ENCODE measurements at places on chromosomes 13 and 19.

- DNase-seq, result peak; percentile 52
Measured at GRCh38 chr19:12884926-12885748, 1.9 kb downstream of the KLF1 start.

DNA sequence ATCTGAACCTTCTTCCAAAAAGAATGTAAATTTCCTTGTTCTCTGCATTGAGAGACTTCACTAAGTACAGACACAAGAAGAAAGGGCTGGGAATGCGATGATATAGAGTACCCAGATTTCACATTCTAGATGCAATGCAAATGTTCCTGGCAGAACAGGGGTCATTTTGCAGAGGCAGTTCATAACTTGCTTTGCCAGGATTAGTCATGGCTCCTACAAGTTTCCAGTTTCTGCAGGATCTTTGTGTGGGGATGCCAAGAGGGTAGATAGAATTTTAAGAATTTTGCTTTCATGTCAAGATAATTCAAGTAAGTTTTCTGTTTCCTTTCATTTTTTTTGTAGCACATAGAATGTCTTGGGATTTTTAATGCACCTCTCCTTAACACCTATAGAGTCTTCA, 181.2 kb downstream of the FGF9 start:
- no peak for DNase-seq

GRCh38 chr13:77698201-77699058, 943 bp downstream of the SLAIN1 start:
- DNase-seq, result no peak

DNA sequence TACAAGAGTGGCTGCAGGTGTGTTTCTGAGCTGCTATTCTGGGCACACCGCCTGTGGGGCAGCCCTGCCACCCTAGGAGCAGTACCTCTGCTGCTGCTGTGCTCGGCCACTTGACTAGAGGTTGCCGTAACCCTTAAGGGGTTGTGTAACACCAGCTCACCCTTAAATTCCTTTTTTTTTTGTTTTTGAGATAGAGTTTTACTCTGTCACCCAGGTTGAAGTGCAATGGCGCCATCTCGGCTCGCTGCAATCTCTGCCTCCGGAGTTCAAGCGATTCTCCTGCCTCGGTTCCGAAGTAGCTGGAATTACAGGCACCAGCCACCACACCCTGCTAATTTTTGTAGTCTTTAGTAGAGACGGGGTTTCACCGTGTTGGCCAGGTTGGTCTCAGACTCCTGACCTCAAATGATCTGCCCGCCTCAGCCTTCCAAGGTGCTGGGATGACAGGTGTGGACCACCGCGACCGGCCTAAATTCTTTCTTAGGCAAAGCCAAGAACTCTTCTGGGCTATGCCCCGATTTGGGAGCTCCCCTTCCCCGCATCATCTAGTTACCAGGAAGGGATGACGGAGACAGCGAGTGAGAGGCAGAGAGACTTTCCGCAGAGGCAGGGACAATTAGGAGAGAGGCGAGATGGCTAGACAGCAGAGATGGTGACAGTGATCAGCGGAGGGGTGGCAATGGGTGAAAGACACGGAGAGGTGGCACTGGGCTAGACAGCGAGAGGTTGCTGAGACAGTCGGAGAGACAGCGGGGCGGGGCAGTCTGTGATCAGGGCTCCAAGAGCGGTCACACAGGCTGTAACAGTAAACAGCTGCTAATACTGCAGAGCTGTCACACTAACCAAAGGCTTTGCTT, 4.4 kb upstream of the LILRA5 start:
- DNase-seq, result no peak

- DNase-seq, result no peak
Measured at GRCh38 chr19:32924200-32924599, 47.6 kb downstream of the CEP89 start.

DNA sequence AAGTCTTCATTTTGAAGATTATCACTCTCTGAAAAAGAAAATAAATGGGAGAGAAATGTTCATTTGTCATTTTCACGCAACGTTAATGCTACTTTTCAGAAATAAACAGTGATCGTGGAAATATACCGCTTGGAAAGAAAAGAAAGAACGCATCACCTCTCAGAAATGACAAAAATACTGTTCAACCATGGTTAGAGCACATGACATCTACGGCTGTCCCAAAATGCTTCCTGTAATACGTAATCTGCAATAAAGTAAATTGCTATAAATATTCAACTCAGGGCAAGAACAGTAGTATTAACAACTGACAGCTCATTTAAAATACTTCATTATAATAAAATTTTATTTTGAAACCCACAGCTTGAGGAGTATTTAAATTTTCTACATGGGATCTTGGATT, 15.2 kb downstream of the LATS2 start:
- no peak for DNase-seq

- no peak for DNase-seq
Measured at GRCh38 chr19:33242911-33243310, 17.3 kb upstream of the SLC7A10 start.

DNA sequence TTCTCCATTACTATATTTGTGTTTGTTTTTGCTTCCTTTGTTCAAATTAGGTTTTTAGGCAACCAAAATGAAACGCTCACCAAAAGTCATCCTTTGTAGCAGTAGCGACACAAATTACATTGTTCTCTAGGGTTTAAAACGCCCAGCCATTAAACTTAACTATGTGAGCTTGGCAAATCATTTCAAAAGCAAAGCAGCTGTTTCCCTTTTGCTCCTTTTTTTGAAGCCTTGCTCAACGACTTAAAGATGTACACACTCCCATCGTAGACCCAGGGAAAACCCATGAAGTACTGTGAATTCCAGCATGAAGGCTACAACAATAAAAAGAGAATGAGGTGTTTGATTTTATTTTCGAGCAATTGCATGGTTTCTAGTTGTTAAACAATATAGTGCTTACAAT, 106.7 kb downstream of the RAP2A start:
- no peak for DNase-seq

DNA sequence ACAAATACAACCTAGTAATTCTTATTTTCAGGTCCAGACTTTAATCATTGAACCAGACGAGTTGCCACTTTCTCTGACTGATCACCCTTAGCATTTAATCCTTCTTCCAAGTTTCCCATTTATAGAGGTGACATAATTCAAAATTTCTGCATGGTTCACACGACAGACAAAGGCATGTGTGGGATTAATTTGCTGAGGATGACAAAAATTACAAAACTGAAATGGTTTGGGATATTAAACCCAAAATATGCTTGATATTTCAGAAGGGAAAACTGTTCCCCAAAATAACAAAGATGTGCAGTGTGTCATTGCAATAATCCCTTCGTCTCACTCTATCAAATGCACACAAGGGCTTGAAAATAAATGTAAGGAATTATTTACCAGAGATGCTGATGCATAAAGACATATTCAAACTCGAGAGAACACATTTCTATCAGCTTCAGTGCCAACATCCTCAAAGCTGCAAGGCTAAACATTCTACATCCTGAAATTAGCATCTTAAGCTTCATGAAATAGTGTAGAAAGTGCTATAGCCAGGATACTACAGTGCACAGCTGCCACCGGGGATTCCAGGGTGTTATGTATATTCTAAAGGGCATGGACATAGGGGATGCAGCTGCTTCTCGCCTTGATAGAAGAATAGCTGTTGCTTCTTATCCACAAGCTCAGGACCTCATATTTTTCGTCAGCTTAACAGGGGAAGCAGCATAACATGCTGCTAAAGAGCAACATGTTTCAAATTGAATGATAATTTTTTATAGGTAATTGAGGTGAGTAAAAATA, 198.7 kb upstream of the SLITRK1 start:
- DNase-seq, result no peak
